ENCODE measurements at places on chromosomes 3 and 15. TPM values are rescaled to one million over a fixed set of nuclear protein-coding genes. Genes with fewer than 3 reads are reported as not detected.

The SNTN gene
- total RNA-seq, result not detected

The SLCO2A1 gene
- total RNA-seq, result not detected

The DUSP7 gene
- total RNA-seq, result 27.2 TPM

The DNAH12 gene
- total RNA-seq, result 0.13 TPM

- H3K4me1 ChIP-seq, result no peaks in the 10 kb centered on the region
- no peak for DNase-seq
- H3K4me3 ChIP-seq, result no peak overlapping the region
- H3K36me3 ChIP-seq, result no peaks in the 10 kb centered on the region
Observed at GRCh38 chr3:172216267-172216666, 176.9 kb downstream of the FNDC3B start.

DNA sequence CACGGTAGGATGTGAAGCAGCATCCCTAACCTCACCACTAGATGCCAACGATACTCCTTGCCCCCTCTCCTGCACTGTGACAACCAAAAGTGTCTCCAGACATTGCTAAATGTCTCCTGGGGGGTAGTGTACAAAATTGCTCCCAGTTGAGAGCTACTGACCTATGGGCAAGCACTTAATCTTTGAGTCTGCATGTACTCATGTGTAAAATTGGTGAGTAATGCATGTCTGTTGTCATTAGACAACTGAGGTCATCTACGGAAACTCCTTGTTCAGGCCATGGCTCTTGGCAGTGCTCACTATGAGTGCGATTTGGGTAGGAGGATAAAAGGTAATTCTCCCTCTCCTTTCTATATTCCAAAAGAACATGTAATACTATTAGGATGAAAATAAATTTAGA, 29.2 kb downstream of the PDHB start:
- no peaks in the 10 kb centered on the region for H3K4me1 ChIP-seq
- DNase-seq, result no peak
- no peak overlapping the region for H3K4me3 ChIP-seq
- H3K27me3 ChIP-seq, result no peaks in the 10 kb centered on the region
- no peak overlapping the region for H3K27ac ChIP-seq
- H3K36me3 ChIP-seq, result no peaks in the 10 kb centered on the region

DNA sequence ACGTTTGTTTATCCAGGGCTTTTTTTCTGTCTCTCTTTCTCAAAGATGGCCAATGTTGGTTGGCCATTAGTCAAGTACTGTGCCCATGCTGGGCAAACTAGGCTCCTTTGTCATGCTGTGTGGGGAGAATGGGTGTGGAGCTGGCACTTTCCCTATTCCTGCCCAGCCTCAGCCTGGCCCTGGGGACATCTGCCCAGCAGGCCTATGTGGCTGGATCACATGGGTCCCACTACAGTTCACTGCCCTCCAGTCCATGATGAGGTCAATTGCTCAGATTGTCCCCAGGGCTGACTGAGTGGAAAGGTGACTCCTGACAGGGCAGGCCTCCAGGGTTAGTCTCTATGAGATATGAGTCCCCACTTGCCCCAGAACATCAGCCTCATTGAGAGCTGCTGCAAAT, 54.4 kb upstream of the HERC1 start:
- no peak for DNase-seq
- no peak overlapping the region for H3K27ac ChIP-seq
- no peaks in the 10 kb centered on the region for H3K27me3 ChIP-seq
- H3K36me3 ChIP-seq, result no peaks in the 10 kb centered on the region
- H3K4me1 ChIP-seq, result peaks cover 40% of the 10 kb centered on the region
- H3K4me3 ChIP-seq, result no peak overlapping the region

DNA sequence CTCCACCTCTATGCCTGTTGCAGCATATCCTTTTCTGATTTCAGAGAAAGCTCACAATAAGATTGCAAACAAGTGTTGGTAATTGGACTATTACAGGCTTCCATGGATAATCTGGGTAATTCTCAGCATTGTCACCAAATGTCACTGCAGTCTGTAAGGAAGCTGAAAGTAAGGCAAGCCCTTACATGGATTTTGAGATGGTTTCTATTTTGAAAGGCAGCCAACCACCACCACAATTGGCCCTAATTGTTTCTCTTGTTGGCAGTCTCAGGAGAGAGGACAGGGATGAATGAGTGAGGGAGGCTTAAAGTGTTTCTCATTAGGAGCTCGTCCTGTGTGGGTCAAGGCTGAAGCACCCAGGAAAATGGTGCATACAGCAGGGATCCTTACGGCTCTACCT, 879.9 kb downstream of the TUSC7 start:
- no peaks in the 10 kb centered on the region for H3K4me1 ChIP-seq
- H3K27me3 ChIP-seq, result no peaks in the 10 kb centered on the region
- H3K4me3 ChIP-seq, result no peak overlapping the region
- no peaks in the 10 kb centered on the region for H3K36me3 ChIP-seq
- DNase-seq, result no peak

GRCh38 chr3:186432189-186432588, 70.2 kb upstream of the DGKG start:
- no peaks in the 10 kb centered on the region for H3K36me3 ChIP-seq
- no peaks in the 10 kb centered on the region for H3K4me1 ChIP-seq
- no peaks in the 10 kb centered on the region for H3K27me3 ChIP-seq

- H3K4me3 ChIP-seq, result no peak overlapping the region
- no peaks in the 10 kb centered on the region for H3K4me1 ChIP-seq
- no peak overlapping the region for H3K27ac ChIP-seq
Observed at GRCh38 chr3:176041185-176041584, 1156.1 kb downstream of the TBL1XR1 start.

DNA sequence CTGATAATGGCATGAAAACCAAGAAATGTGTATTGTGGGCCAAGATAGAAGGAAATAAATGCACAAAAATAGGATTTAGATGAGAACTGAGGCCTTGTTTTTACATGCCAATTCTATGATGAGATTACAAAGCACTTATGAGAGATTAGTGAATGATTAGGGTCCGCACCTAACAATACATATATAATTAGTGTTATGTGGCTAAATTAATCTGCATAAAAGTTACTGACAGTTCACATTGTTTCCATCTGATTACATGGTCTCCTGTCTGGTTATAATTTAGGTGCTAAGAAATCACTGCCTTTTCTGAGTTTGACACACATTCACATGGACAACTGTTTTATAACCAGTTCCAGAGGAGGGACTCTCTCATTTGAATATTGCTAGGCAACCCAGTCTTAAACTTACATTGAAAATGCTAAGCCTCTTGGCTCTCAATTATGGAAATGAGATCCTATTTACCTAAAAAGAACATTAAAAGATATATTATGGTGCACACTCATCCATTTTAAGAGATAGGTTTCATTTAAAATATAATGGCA, 117.0 kb upstream of the ARL6 start:
- H3K4me1 ChIP-seq, result no peaks in the 10 kb centered on the region
- no peaks in the 10 kb centered on the region for H3K27me3 ChIP-seq
- no peak overlapping the region for H3K4me3 ChIP-seq
- H3K27ac ChIP-seq, result no peak overlapping the region

DNA sequence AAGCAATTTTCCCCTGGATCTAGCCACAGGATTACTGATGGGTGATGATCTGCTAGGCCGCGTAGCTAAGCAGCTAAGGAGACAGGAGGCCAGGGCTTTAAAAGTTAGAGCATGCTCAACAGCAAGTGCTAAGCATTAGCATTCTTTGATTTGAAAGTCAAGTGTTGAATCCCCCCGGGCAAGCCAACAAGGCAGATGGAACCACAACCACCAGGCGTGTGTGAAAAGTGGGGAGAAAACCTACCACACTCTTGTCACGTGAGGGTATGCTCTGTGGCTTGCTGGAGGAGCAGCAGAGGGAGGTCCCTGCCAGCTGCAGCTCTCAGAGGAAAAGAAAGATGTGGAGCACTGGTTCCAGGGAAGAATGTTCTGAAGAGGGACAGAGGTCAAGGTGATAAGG, 20.9 kb downstream of the SLC51A start:
- DNase-seq, result no peak
- no peak overlapping the region for H3K27ac ChIP-seq
- no peaks in the 10 kb centered on the region for H3K4me1 ChIP-seq
- no peaks in the 10 kb centered on the region for H3K27me3 ChIP-seq
- no peak overlapping the region for H3K4me3 ChIP-seq

- no peaks in the 10 kb centered on the region for H3K36me3 ChIP-seq
- no peak overlapping the region for H3K27ac ChIP-seq
- no peak overlapping the region for H3K4me3 ChIP-seq
- DNase-seq, result no peak
- H3K4me1 ChIP-seq, result no peaks in the 10 kb centered on the region
Observed at GRCh38 chr3:29764041-29764440, 483.2 kb downstream of the RBMS3 start.

- no peaks in the 10 kb centered on the region for H3K4me1 ChIP-seq
- no peaks in the 10 kb centered on the region for H3K27me3 ChIP-seq
- H3K27ac ChIP-seq, result no peak overlapping the region
- H3K36me3 ChIP-seq, result no peaks in the 10 kb centered on the region
- no peak overlapping the region for H3K4me3 ChIP-seq
- no peak for DNase-seq
Observed at GRCh38 chr15:82315519-82316246, 33.6 kb downstream of the GOLGA6L10 start.

GRCh38 chr3:24229468-24230221, 265.0 kb downstream of the THRB start:
- no peak overlapping the region for H3K27ac ChIP-seq
- no peaks in the 10 kb centered on the region for H3K36me3 ChIP-seq
- no peaks in the 10 kb centered on the region for H3K27me3 ChIP-seq

- H3K27me3 ChIP-seq, result no peaks in the 10 kb centered on the region
- H3K36me3 ChIP-seq, result peaks cover 30% of the 10 kb centered on the region
- DNase-seq, result no peak
- no peaks in the 10 kb centered on the region for H3K4me1 ChIP-seq
- H3K27ac ChIP-seq, result no peak overlapping the region
- H3K4me3 ChIP-seq, result no peak overlapping the region
Observed at GRCh38 chr15:78913012-78913411, 31.8 kb downstream of the CTSH start.

DNA sequence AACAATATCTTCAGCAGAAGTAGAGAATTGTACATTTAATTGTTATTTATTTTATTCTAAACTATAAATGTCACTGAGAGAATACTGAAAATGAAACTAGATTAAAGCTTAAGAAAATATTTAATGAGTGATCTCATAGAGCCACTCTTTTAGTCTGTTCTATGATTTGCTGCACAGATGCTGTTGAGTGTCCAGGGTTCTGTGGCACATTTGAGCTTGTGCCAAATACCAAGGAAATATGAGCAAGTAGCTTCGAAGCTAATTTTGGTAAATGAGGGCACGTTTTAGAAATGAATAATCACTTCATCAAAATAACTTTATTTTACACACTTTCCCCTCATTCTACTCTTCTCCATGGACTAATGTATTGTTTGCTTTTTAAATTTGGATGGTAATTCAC, 53.6 kb upstream of the THRB start:
- H3K36me3 ChIP-seq, result no peaks in the 10 kb centered on the region
- H3K27me3 ChIP-seq, result no peaks in the 10 kb centered on the region
- no peaks in the 10 kb centered on the region for H3K4me1 ChIP-seq
- H3K27ac ChIP-seq, result no peak overlapping the region
- DNase-seq, result no peak

DNA sequence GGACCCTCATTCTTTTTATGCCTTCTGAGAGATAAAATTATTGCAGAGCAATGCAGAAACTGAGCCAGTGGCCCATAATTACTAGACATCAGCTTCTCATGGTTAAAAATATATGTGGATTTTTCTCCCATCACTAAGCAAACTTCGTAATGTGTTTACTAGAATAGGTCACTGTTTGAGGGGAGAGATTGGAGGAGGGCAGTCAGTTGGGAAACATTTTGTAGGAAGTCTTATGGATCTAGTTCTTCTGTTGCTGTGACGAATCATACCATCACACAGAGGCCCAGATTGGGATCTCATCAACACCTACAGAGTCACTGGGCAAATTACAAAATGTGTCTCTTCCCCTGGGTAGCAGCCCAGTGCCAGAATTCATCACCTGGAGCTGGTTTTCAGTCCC, 81.4 kb downstream of the PDE8A start:
- H3K27ac ChIP-seq, result no peak overlapping the region
- H3K4me3 ChIP-seq, result no peak overlapping the region
- no peaks in the 10 kb centered on the region for H3K4me1 ChIP-seq
- peaks cover 7% of the 10 kb centered on the region for H3K36me3 ChIP-seq
- DNase-seq, result no peak

DNA sequence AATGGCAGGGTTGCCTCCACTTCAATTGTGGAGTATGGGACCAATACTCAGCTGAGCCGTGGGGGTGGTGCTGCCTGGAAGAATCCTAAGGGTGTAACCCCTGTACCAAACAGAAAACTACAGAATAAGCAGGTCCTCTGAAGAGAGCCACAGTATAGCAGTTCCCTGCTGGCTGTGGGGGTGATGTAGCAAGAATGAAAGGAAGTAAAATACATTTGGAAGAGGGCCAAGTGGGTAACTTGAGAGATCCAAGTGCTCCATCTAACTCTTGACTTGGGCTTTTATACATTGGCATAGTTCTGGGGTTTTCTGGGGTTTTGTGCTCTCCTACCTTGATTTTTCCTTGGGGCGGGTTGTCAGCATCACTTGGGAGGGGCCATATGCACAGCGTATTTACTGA, 341.4 kb downstream of the OTOL1 start:
- H3K4me1 ChIP-seq, result no peaks in the 10 kb centered on the region
- no peaks in the 10 kb centered on the region for H3K27me3 ChIP-seq
- no peak overlapping the region for H3K4me3 ChIP-seq

GRCh38 chr15:74541494-74542165, 610 bp downstream of the ARID3B start:
- H3K27ac ChIP-seq, result peak overlapping the region; percentile 77
- H3K4me3 ChIP-seq, result peak overlapping the region; percentile 64
- H3K36me3 ChIP-seq, result no peaks in the 10 kb centered on the region
- no peaks in the 10 kb centered on the region for H3K27me3 ChIP-seq
- peaks cover 53% of the 10 kb centered on the region for H3K4me1 ChIP-seq
- DNase-seq, result peak; percentile 37

Data from CD8-positive, alpha-beta memory T cell (primary cell).